ENCODE measurements at places on chromosomes 4 and X.

GRCh38 chr4:55965585-55965984, 16.8 kb downstream of the CEP135 start:
- no peak for DNase-seq

DNA sequence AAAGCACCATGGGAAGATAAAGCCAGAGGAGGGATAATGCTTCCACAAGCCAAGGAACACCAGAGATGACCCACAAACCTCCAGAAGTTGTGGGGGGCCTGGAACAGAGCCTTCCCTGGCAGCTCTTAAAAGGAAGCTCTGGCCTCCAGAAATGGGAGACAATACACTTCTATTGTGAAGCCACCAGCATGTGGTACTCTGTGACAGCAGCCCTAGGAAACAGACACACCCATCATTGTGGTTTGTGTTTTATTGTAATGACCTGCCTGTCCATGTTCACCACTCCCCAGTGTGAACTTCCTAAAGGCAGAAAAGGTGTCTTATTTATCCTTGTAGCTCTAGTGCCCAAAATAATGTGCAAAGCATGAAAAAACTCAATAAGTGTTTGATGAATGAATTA, 264.1 kb upstream of the GATB start:
- DNase-seq = no peak

- no peak for DNase-seq
Measured at GRCh38 chrX:48934581-48935300, 15.9 kb upstream of the PIM2 start.

GRCh38 chr4:147056940-147057610, 111.4 kb upstream of the TTC29 start:
- DNase-seq = peak; percentile 31

GRCh38 chrX:150361777-150362351, 1.3 kb upstream of the MAMLD1 start:
- DNase-seq = no peak

DNA sequence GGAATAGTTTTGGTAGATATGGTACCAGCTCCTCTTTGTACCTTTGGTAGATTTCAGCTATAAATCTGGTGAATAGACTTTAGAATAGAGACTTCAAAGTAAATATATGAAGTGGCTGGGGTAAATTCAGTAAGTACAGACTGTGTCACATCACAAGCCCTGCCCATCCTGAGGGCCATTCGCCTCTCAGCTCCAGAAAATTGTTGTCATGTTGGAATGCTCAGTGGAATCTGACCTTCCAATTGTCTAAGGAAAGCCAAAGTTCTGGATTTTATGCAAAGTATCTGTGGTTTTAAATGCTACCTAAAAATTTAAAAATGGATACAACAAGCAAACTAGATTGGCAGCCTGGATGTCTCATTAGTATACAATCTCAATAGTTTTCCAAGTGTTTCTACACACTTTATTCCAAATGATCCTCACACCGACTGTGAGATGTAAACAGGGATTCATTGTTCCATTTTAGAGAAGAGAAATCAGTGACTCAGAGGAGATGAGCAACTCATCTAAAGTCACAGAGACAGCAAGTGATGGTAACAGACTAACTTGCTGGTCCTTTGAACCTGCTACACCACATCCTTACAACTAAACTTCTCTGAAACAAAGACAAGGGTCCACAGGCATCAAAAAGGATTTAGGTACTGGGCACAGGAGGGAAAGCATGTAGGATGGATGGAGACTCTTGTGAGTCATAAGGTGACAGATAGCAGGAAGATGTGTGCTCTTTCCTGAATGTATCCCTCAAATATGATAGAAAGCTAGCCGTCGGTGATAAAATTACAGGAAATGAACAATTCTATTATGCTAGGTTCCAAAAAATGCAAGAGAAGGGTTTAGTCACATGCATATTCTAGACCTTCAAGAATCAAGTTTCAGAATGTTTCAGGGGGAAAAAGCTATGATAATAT, 127.3 kb downstream of the ATP10D start:
- DNase-seq = peak; percentile 33

DNA sequence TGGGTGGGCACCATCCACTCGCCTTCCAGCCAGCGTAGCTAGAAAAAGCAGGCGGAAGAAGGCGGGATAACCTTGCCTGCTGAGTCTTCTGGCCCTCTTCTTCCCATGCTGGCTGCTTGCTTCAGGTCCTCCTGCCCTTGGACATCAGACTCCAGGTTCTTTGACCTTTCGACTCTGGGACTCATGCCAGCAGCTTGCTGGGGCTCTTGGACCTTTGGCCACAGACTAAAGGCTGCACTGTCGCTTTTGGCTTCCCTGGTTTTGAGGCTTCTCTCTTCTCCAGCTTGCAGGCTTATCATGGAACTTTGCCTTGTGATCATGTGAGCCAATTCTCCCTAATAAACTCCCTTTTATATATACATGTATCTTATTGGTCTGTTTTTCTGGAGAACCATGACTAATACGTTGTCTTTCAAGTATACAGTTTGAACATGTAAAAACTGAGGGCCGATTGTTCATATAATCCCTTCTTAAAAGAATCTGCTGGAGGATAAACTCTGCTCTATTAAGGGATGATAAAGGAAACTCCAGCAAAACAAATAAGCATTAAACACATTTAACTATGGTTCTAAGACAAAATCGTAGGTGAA, 116.6 kb upstream of the LCORL start:
- DNase-seq = no peak

DNA sequence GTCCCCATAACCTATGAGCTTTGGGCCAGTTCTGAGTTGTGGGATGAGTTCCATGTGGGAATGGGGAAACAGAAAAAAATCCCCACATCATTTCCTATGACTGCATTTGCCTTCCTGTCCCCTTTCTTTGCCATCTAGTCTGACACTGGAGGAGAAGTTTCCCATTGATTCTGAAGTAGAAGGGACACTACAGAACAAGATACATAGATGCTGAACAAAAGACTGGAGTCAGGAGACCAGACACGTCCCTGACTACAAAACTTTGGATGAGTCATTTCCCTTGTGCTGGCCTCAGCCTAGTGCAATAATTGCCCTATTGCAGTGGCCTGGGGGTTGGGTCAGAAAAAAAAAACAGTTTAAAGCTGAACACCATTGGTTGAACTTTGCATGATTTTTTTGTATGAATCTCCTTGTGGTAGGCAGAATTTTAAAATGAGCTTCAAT, 22.1 kb downstream of the BEX3 start:
- peak; percentile 77 for DNase-seq

GRCh38 chr4:142092941-142093340, 456.6 kb downstream of the IL15 start:
- DNase-seq = no peak

- DNase-seq = peak; percentile 4
Measured at GRCh38 chr4:100461807-100462605, 55.8 kb downstream of the EMCN start.

- peak; percentile 76 for DNase-seq
Measured at GRCh38 chr4:87895964-87896621, 63.3 kb downstream of the MEPE start.

DNA sequence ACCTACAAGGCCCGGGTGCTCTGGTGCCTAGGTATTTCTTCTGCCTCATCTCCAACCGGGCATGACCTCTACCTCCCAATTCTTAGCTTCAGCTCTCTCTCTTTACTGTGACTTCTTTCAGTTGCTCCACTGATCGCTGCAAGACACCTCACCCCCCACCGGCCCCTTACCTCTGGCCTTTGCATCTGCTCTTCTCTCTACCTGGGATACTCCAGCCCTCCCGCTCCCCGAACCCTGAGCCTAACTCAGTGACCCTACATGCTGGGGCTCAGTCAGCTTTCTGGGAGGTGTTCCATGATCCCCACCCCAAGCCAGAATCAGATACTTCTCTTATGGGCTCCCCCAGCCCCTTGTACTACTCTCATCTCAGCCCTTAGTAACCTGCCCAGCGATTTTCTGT, 99.6 kb downstream of the EFNB1 start:
- no peak for DNase-seq

GRCh38 chrX:150899191-150899757, 806 bp upstream of the CD99L2 start:
- DNase-seq = peak; percentile 50

DNA sequence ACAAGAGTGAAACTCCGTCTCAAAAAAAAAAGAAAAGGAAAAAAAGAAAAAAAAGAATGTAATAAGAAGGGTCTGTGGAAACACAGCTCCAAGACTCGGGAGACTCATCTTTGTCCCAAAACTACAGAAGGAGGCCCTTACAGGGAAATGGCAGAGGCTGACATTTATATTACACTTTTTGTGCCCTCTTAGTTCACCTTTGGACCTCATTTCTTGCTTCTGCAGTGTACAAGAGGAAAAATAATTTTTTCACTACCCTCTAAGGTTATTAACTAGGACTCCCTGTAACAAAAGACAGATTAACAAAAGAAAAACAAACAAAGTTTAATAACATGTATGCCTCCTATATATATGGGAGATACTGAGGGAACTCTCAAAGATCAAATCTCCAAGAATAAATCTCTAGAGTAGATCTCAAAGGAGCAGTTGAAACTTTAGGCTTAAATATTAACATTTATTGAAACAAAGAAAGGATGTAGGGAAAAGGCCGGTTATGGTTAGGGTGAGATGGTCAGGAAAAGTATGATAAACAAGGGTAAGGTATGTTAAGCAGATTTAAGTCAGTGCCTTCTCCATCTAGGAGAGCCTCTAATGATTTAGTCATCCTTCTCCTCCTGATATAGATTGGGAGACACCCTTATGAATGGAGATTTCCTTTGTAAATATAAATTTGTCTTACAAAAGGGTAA, 121.3 kb upstream of the JADE1 start:
- DNase-seq = no peak

GRCh38 chr4:171246948-171247347, 566.3 kb upstream of the GALNTL6 start:
- DNase-seq = no peak

DNA sequence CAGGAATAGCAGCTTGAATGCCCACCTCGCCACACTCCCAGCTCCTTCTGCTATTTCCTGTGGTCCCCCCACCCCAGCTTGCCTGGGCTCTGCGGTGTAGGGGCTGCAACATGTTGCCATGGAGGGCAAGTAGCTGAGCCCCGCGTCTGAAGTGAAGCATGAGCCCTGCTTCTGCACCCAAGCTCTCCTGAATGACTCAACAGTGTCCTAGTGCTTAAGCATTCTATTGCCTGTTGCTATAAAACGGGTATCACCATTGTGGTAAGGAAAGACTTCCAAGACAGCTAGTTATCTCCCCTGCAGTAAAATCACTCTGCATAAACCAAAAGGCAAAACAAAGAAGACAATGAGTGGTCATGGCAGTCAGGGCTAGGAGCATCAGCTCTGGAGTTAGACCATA, 31.4 kb upstream of the SPATA4 start:
- DNase-seq = no peak

GRCh38 chr4:95833711-95834194, 6.1 kb upstream of the PDHA2 start:
- DNase-seq = no peak

DNA sequence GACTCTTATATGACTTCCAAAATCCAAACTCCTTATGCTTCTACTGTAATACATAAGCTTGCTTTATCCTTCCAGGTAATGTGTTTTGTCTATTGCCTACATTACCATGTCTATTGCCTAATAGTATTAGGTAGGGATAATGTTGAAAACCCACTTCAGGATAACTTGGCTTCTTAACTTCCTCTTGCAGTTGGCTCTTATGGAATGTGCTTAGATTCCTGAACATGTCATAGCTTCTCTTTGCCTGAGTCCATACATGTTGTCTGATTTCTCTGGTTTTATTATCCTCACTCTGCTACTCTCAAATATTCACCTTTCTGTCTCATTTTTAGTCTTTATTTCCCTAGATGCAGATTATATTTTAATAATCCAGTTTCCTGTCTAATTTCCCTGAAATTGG, 599.9 kb downstream of the IL15 start:
- DNase-seq = no peak

GRCh38 chrX:8692871-8693270, 39.1 kb downstream of the ANOS1 start:
- DNase-seq = no peak

All from RPMI7951 (cell line).